RCC 7860 (cell line): ENCODE measurements at places on chromosomes 7 and 10.

- no peak for DNase-seq
These were observed 224.1 kb downstream of the SLC25A13 start for GRCh38 chr7:96097835-96098234.

DNA sequence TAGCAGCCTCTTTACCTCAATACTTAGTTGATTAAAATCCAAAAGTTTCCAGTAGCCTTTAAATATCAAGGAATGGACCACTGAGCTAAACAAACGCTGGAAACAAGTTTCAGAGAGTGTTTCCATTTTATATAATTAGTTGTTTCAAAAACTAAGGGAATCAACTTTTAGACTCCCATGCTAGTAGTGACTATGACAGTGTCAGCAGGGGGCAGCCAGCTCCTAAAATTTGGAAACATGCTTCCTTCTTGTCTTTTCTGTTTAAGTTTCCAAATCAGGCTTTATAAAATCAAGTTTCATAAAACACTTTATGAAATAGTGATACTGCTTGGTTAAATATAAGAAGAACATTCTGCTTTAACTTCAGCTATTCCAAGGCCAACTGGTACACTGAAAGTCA lies 138.2 kb upstream of the TMEM229A start:
- no peak for DNase-seq

DNA sequence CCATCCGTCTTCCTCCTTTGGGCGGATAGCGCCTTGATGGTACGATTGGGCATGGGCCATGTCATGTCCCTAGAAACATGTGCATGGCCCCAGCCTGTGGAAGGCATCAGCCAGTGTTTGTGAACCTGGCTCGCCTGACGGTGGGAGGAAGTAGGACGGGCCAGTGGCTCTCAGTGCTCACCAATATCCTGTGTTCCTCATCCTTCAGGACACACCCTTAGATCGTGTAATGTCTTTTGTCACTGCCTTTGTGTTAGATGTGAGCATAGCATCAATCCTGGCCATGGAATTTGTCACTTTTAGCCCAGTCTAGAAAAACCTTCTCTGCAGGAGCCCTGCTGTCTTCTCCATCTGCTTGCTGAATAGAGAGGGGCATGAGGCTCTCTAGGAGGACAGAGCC lies 77.6 kb downstream of the PFKFB3 start:
- peak; percentile 51 for DNase-seq

DNA sequence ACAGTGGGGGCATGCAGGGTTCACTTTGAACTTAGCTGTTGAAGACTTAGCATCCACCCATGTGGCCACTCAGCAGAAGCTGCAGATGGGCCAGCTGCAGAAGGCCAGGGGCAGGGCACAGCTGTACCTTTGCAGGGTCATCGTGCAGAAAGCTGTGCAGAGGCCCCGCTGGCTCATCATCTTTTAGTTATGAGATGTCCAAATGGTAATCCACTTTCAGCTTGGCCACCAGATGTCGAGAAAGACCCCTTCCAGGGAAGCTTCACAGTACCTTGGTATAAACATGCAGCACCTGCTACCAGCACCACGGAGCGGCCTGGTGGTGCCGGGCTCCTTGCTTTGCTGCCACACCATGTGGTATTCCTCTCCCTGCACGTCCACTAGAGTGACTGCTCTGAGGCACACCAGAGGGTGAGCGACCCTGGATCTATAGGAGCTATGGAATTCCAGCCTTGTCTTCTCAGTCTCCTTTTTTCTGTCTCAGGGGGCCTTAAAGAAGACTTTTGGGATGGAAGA lies 74.2 kb upstream of the LAMB4 start:
- no peak for DNase-seq

GRCh38 chr10:58781873-58782488 lies 269.3 kb downstream of the BICC1 start:
- peak; percentile 27 for DNase-seq

GRCh38 chr7:55657654-55658053 lies 85.4 kb upstream of the VOPP1 start:
- no peak for DNase-seq

DNA sequence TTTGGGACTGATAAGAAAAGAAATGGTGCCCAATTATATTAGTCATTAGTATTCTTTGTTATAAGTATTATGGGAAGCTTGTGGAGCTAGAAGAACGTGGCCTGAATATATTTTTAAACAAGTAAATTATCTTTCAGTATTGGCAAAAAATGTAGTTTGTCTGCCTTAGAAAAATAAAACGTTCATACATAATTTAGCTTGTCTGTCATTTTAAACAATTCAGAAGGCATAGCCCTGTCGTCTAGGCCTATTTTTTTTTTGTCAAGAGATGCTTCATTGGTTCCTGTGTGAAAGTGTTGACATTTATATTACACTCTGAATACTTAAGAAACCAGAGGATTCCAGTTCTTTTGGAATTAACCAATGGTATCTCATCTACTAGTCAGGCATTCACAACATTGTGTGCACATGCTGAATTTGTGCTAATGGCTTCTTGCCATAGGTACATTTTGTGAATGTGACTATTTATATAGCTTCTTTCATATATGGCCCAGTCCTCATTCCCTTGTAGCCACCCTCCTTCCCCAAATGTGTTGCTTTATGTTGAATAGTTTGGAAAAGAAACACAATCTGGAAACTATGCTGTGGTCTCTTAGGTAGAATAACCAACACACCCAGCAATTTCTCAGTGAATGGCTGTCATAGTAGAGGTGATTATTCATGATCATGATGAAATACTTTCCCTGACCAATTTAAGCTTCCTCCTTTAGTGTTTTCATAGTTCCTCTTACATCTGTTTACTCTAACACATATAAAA lies 435.8 kb downstream of the EXOC4 start:
- no peak for DNase-seq

- DNase-seq: no peak
These were observed 3.6 kb upstream of the MXI1 start for GRCh38 chr10:110203500-110204455.

- no peak for DNase-seq
These were observed 101.2 kb downstream of the RPS24 start for GRCh38 chr10:78134773-78135306.

- DNase-seq: no peak
These were observed 7.7 kb downstream of the EIF4H start for GRCh38 chr7:74181821-74182220.

GRCh38 chr10:112115781-112116385 lies 67.7 kb downstream of the GPAM start:
- DNase-seq: peak; percentile 14
